AG08395 (cell line): ENCODE measurements at places on chromosomes 2 and 18.

GRCh38 chr2:239140346-239141020 is 260.3 kb downstream of the HDAC4 start:
- DNase-seq: no peak

DNA sequence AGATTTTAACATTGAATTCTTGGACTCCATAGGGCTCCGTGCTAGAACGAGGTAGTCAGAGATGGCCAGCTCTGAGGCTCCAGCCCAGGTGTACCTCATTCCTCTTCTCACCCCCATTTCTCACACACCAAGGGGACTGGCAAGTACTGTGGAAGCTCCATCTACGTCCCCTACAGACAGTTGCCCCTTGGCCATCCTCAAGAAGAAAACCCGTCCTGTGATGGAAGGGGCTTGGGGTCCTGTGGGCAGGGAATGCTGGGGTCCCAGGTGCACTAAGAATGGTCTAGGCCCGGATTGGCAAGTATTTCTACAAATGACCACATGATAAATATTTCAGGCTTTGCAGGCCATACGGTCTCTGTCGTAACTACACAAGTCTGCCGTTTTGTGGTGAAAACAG is 110.3 kb downstream of the PDCL3 start:
- no peak for DNase-seq

DNA sequence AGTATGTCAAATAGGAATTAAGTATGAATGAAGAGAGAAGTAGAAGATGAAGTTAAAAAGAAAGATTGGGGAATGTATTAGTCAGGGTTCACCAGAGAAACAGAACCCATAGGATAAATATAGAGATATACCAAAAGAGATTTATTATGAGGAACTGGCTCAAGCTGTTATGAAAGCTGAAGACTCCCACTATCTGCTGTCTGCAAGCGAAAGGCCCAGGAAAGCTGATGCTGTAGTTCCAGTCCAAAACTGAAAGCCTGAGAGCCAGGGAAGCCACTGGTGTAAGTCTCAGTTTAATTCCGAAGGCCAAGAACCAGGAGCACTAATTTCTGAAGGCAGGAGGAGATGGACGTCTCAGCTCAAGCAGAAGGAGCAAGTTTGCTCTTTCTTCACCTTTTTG is 200.9 kb upstream of the FN1 start:
- DNase-seq: no peak

DNA sequence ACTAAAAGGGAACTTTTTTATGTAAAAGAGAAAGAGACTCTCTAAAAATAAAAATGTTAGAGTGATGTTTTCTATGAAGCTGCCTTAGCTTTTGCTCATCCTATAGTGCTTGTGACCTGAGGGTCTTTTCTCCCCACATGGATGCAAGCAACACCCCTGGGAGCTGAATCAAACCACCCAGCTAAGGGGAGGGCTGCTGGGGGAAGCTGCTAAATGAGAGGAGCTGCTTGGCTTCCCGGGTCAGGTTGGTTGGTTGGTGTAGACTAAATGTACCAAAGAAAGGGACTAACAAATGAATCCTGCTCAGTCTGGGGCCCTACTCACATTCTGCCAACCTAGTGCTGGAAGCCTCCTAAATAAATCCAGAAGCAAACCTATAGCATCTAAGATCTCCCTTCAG is 35.0 kb downstream of the AFF3 start:
- DNase-seq: no peak

GRCh38 chr2:220585241-220585640 is 957.8 kb downstream of the SLC4A3 start:
- no peak for DNase-seq

- no peak for DNase-seq
Observed at GRCh38 chr2:158042245-158042644, 59.4 kb upstream of the UPP2 start.
